Stimulated activated CD4-positive, alpha-beta T cell treated with anti-CD3 and anti-CD28 coated beads, Interleukin-2, amount 100 ng/mL, for 48 hours (primary cell): ENCODE measurements at places on chromosomes 11 and 22.

DNA sequence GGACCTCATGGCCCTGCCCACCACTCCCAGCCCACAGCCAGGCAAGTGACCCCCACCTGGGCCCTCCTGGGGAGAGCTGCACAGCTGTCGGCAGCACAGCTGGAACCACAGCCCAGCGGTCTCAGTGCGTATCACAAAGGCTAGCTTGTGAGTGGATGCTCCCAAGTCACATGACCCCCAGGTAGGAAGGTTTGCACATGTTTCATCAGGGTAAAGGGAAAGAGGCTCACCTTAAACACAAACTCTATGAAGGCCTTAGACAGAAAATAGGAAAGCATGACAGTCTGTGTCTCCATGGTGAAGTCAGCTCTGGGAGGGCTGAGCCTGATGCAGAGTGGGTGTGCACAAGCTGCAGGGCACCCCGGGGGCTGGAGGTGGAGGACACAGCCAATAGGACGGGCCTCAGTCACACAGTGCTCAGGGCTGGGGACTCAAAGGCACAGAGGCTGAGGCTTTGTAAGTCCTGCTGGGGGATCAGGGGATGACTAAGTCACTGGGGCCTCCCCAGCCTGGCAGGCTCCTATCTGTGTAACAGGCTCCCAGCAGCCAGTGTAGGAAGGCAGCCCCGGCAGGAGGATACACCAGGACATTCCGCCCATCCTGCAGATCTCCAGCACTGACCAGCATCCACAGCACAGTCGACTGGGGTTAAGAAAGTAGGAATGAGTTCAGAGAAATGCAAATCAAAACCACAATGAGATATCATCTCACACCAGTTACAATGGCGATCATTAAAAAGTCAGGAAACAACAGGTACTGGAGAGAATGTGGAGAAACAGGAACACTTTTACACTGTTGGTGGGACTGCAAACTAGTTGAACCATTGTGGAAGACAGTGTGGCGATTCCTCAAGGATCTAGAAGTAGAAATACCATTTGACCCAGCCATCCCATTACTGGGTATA is 22.0 kb downstream of the CELSR1 start:
- DNase-seq: no peak

DNA sequence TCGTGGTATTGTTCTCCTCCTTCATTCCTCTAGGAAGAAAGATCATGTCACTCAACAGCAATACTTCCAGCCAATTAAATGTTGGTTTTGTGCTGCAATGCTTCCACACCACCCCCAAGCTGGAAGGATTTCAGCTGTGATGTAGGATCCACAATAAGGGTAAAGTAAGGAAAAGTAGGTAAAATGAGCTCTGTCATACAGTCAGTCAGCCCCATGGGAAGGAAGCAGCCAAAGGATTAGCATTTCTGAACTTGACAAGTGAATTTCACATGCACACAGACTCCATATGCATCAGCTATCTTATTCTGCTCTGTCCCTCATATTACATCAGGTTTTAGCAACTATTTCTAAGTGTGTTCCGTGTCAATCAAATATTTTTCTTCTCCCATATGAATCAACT is 197.9 kb downstream of the TTC28 start:
- DNase-seq: no peak

DNA sequence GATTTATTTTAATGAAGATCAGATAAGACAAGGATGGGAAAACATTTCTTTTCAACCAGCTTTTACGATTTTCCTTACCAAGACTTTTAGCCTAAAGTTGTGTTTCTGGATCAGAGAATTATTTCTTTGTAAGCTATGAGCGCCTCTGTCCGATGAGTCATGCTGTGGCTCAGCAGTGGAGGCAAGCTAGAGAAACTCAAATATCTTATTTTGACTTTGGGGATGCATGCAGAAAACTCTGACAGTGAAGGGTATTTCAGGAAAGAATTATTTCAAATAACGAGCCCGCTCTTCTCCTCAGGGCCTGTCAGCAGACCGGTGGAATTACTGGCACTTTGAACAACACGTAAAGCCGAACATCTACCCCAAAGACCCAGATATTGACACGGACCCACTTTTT is 77.9 kb upstream of the OR5AK2 start:
- DNase-seq: no peak

DNA sequence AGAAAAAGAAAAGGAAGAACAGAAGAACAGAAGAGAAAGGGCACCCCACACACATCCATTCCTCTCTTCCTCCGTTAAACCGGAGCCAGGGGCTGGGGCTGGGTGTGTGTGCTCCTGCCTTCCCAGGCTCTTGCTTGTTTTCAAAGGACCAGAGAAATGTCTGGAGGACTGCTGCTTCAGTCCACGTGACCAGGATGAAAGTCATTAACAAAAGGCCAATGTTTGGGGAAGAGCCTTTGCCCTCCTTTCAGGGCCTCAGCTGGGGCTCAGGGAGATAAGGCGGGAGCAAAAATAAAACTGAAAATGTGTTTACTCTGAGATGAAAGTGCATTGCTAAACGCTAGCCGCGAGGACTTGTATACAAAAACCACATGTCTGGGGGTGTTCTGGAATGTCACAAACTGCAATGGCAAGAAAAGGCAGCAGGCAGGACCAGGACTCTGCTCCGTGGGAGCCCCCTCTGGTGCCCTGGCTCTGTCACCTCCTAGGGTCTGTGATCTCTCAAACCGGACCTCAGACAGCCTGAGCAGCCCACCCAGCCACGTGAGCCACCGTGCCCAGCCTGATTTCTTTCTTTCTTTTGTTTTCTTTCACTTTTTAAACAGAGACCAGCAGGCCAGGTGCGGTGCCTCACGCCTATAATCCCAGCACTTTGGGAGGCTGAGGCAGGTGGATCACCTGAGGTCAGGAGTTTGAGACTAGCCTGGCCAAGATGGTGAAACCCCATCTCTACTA is 31.6 kb upstream of the MYH9 start:
- DNase-seq: no peak

DNA sequence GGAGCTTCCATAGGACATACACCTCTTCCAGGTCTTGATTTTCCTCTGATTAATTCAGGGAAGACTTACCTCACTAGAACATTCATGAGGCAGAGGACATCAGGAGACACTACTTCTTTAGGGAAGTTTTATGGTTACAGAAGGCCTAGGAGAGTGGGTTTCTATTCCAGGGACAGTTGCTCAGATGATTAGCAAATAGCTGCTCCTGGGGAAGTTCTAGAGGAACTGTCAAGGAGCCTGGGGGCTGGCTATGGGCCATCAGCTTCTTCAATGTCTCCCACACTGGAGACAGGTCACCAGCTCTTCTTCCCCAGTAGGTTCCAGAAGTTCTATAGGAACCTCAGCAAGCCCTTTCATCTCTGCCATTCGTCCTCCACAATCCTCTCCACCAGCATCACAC is 11.5 kb upstream of the OR10A5 start:
- no peak for DNase-seq

DNA sequence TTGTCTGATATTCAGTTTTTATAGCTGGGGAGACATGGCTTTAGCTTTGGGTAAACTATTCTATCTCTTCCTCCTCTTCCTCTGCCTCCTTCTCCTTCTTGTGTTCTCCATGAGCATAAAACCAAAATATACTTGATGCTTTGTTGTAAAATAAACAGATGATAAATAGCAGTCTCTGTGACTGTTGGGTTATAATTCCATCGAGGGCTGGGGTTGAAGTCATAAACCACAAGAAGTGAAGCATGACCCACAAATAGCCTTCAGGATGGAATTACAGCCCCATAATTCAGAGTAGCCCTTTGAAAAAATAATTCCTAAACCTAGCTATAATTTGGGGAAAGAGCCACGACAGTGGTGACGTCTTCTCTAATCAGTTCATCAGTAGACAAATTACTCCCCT is 177.7 kb downstream of the SNX19 start:
- DNase-seq: no peak

DNA sequence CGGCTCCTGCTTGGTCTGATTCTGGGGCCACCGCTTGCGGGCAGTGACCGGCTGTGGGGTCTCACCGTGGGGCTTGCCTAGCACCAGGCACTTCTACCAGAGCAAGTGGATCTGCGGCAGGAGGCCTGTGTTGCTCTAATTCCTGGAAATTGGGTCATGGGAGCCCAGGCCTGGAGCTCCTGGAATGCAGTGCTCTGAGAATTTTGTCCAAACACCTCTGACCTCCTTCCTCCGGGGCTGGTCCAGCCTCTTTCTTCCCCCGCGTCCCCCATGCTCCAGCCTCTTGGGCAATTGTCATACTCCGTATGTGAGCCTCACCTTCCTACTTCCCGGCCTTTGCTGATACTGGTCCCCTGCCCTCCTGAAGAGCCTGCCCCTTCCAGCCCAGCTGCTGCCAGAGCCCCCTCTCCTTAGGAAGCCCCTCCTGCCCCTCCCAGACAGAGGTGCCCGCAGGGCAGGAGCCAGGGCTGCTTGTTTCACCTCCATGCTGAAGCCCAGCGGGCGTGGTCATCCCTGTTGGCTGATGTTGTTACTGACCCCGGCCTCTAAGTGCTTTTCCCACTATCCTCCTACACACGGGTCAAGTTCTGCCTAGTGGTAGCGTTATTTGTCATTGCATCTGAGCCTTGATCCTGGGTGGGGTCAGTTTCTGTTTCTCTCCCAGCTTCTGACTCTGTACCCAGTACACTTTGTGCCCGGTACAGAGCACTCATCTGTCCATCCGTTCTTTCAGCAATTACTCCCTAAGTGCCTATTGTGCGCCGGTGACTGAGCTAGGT is 9.6 kb downstream of the MGAT3 start:
- DNase-seq: no peak

DNA sequence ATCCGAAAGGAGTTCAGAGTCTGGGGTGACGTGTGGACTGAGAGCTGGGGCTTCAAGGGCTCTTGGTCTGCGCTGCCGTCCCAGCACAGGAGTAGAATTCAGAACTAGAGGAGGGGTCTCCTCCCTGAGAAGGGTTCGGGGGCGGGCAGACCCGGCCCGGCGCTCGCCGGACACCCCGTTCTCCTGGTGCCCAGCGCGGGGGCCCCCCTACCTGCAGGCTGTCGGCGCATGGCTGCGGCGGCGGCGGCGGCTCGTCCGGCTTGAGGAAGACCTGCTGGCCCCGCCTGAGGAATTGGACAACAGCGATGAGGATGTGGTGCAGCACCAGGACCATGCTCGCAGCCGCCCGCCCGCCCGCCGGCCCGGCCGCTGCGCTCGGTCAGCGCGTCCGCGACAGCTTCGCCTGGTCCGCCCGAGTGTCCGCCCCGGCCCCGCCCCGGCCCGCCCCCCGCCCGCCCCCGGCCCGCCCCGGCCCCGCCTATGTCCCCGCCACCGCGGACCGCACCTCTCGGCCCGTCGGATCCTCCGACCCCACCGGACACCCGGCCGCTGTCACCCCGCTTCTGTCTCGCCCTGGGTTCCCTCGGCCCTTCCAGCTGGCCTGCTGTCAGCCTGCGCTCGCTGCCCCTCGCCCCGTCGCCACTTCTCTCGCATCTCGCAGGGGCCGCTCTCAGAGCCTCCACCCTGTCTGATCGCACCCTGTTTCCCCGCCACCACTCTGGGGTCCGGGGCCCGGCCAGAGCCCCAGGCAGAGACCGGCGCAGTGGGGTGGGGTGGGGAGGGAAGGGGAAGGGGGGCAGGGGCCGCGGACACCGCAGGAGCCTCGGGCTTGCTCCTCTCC is 32.0 kb downstream of the PDE2A start:
- DNase-seq: no peak

GRCh38 chr11:61686066-61686465 is 5.9 kb downstream of the DAGLA start:
- DNase-seq: no peak

GRCh38 chr11:62567018-62567633 is 6.6 kb downstream of the EEF1G start:
- no peak for DNase-seq

DNA sequence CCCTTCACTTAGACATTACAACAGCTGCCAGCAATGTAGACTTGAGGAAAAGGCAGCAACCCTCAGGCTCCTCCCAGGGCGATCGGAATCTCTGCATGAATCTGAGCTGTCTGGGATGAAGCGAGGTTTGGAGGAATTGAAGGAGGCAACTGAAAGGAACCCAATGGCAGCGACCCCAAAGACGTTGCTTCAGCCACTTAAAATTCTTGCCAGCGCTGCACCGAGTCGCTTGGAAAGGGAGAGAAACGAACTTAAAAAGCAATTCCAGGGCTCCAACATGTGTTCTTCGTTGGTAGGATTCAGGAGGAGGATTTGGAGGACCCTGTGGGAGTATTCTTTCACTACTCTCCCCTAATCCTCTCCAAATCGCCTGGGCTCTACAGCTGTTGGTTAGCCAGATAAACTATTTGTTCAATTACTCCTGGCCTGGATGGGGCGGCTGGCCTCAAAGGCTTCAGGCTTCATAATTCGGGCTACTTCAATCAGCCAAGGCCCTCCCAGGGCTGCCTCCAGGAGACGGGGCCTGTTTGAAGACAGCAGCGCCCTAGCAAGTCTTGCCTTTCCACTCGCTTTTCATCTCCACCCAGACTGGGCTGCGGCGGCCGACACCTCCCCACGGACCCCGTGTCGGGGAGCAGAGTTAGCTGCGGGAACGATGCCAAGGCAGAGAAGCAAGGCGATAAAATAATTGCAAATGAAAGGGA is 72.4 kb upstream of the TMEM45B start:
- no peak for DNase-seq

DNA sequence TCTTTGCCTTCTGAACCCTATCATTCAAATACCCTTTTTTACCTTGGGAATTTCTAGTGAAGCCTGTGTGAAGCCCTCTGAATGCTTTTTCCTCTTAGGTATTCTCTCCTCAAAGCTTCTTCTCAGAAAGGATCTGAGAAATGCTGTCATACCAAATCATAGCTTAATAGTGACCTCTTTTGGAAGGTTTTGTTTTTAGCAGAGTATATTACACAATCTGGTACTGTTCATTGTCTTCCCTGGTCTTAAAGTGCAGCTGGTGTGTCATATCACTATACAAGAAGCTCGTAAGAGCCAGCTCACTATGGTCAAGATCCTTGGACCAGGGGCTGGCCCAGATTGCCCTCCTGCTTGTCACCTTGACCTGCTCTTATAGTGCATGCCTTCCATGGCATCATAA is 204.4 kb upstream of the ANO5 start:
- DNase-seq: no peak
